Body of pancreas (tissue), 4 donors: ENCODE measurements at places on chromosomes 1 and 21. TPM values are rescaled to one million over a fixed set of nuclear protein-coding genes. Genes with fewer than 3 reads are reported as not detected.

Gene RHOU
- 6.9 TPM for total RNA-seq

Gene SLC9A1
- 6.9 TPM for total RNA-seq

Gene ASTN1
- total RNA-seq = 0.66 TPM

Gene S100A4
- total RNA-seq = 49.5 TPM

Gene OR2L8
- total RNA-seq = not detected

Gene HES4
- 44.1 TPM for total RNA-seq

Gene TFF3
- 6.3 TPM for total RNA-seq

Gene CADM3
- total RNA-seq = 0.26 TPM

Gene HPCA
- total RNA-seq = not detected

Gene FCRLA
- total RNA-seq = not detected

Gene CIART
- total RNA-seq = 1.3 TPM

Gene BCAN
- 0.26 TPM for total RNA-seq

Gene ZNF683
- not detected for total RNA-seq

Gene UBE2U
- total RNA-seq = not detected

DNA sequence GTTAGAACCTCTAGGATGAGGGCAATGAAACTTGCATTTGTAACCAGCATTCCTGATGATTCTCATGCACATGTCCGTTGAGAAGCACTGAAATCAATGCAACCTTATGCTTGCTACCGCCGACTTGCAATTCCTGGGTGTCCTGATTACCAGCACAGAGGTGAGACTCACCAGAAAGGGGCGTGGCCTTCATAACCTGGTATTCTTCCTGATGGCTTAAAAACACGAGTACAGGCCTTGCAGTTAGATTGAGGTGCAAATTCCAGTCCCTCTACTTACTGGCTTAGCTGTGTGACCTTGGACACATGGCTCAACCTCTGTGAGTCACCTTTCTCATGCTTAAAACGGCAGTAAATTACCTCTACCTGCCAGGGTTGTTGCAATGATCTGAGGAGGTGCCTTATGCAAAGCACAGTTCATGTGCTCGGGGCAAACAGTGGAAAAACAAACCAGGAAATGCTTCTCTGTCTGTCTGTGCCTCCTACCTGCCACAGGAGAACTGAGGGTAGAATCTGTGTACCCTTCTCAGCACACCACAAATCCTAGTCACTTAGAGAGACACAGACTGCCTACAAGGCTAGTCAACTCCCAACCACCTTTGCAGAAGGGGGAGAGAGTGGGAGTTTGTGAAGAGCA, 39.1 kb upstream of the ECE1 start:
- H3K27me3 ChIP-seq = no peaks in the 10 kb centered on the region
- H3K27ac ChIP-seq = peak overlapping the region; percentile 85
- peak; percentile 67 for DNase-seq
- no peaks in the 10 kb centered on the region for H3K36me3 ChIP-seq
- no peak overlapping the region for H3K4me3 ChIP-seq

GRCh38 chr1:214233856-214234634, 46.9 kb upstream of the SMYD2 start:
- H3K27ac ChIP-seq = no peak overlapping the region
- H3K4me1 ChIP-seq = no peaks in the 10 kb centered on the region
- no peak overlapping the region for H3K4me3 ChIP-seq
- DNase-seq = no peak

DNA sequence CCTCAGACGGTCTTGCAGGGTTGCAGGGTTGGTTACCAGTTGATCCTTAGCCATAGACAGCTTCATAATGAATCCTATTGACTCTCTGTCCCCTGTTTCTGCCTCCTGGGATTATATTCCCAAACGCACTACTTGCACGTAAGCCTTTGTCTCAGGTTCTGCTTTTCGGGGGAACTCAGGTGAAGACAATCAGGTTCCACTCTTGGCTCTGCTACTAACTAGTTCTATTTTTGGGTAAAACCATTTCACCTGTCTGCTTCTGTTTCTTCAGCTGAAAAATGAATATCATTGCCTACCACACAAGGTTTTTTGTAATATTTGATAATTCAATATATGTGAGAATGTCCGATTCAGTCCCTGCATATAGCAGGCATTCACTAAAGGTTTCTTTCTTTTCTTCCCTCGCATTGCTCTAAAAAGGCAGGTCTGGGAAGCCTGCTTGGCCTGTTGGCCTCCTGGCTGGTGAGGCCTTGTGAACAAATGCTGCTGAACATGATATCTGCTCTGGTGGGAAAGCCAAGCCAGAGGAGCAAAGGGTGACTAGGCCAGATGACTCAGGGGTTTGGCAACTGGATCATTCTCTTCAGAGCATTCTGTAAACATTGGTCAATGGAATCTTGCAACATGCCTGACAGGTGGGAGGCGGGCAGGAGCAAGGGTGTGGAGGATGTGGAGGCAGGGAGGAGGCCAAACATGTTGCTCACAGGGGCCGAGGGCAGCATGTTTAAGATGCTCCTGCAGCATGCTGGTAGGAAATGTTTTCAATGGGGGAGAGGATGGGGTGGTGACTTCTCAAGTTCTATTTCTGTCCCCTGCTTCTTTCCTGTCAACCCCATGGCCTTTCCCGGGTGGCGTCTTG, 23.8 kb downstream of the IER5 start:
- DNase-seq = peak; percentile 95
- H3K4me3 ChIP-seq = no peak overlapping the region
- H3K27me3 ChIP-seq = no peaks in the 10 kb centered on the region

DNA sequence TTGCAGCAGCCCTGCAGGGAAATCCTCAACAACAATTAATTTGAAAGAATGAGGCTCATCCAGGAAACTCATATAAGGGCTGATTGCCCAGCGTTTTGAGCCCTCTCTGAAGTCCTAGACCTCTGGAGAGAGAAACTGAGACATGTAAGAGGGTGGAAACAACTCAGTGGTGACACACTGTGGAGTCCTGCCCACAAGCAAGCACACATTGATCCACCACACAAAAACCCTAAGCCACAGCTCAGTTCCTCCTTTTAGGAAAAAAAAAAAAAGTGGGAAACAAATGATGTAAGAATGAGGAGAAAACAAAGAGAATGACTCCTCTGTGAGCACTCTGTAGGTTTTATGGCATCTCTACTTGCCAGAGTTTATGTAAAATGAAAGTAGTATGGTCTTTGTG, 22.9 kb upstream of the PLA2G5 start:
- no peak overlapping the region for H3K4me3 ChIP-seq
- no peaks in the 10 kb centered on the region for H3K36me3 ChIP-seq
- no peaks in the 10 kb centered on the region for H3K4me1 ChIP-seq
- no peak overlapping the region for H3K27ac ChIP-seq
- no peaks in the 10 kb centered on the region for H3K27me3 ChIP-seq
- no peak for DNase-seq

DNA sequence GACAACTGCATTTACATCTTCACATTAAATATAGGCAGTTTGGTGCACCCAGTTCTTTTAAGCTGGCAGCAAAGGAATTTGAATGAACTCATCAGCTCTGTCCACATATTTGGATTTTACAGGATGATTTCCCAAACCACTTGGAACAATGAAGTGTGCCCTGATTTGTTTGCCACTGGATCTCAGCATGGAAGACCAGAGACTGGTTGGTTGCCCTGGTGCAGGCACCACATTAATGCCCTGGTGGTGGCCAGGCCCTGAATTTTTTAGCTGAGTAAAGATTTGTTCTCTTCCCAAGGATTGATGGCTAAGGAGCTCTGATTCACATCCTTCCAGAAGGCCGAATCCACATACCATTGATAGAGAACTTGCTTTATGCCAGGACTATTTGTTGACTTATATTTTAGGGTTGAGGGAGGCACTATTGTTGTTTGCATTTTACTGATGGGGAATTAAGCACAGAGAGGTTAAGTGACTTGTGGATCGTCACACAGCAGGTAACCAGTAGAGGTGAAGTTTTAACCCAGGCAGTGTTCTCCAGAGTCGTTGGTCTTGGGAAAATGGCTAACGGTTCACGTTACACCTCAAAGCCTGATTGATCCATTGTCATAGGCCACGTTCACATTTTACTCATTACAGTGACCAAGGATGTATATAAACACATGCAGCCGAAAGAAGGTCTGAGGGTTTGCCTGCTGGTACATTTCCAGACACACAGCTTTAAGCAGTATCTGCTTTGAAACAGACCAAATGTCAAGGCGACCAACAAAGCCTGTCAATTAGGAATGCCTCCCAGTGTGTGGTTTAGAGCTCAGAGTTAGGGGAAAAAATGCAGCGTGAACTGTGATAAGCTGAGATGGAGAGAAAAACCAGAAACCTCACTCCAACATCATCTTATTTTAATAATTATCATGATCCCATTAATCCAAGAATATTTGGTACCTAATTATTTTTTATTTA, 50.7 kb downstream of the KAZN start:
- no peak overlapping the region for H3K4me3 ChIP-seq
- H3K27ac ChIP-seq = no peak overlapping the region
- H3K27me3 ChIP-seq = no peaks in the 10 kb centered on the region
- no peaks in the 10 kb centered on the region for H3K4me1 ChIP-seq
- no peaks in the 10 kb centered on the region for H3K36me3 ChIP-seq
- DNase-seq = no peak

- DNase-seq = no peak
- H3K27me3 ChIP-seq = no peaks in the 10 kb centered on the region
- H3K36me3 ChIP-seq = no peaks in the 10 kb centered on the region
- no peak overlapping the region for H3K4me3 ChIP-seq
- H3K27ac ChIP-seq = no peak overlapping the region
- H3K4me1 ChIP-seq = peaks cover 10% of the 10 kb centered on the region
Measured at GRCh38 chr1:85661767-85662166, 46.5 kb downstream of the ZNHIT6 start.

- no peaks in the 10 kb centered on the region for H3K4me1 ChIP-seq
- no peaks in the 10 kb centered on the region for H3K27me3 ChIP-seq
- no peak for DNase-seq
- no peak overlapping the region for H3K27ac ChIP-seq
Measured at GRCh38 chr1:29639156-29639736, 402.9 kb downstream of the PTPRU start.

- DNase-seq = no peak
- H3K27ac ChIP-seq = no peak overlapping the region
- H3K27me3 ChIP-seq = no peaks in the 10 kb centered on the region
- no peak overlapping the region for H3K4me3 ChIP-seq
- H3K4me1 ChIP-seq = peaks cover 12% of the 10 kb centered on the region
Measured at GRCh38 chr1:155327981-155328380, 7.3 kb downstream of the RUSC1 start.

- H3K27me3 ChIP-seq = no peaks in the 10 kb centered on the region
- H3K27ac ChIP-seq = no peak overlapping the region
- no peaks in the 10 kb centered on the region for H3K4me1 ChIP-seq
Measured at GRCh38 chr1:209567698-209568175, 15.8 kb upstream of the CAMK1G start.

GRCh38 chr1:78348496-78349284, 142.1 kb upstream of the PTGFR start:
- H3K27ac ChIP-seq = no peak overlapping the region
- no peaks in the 10 kb centered on the region for H3K27me3 ChIP-seq
- no peaks in the 10 kb centered on the region for H3K4me1 ChIP-seq
- no peak for DNase-seq

DNA sequence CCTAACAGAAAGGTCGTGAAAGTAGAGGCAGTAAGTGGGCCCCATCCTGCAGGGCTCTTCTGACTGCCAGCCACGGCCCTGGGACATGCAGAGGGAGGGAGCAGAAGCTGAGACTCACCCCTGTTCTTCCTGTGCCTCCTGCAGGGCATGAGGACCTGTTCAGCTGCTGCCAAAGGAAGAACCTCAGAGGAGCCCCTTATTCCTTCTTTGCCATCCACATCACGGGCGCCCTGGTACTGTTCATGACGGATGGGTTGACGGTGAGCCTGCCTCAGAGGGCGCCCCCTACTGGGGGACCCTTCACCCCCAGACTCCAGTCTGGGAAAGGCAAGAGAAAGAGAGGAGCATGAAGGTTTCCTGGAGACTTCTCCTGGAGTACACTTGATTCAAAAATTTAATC, 47.1 kb downstream of the ELK4 start:
- no peak overlapping the region for H3K27ac ChIP-seq
- no peak overlapping the region for H3K4me3 ChIP-seq
- peaks cover 39% of the 10 kb centered on the region for H3K4me1 ChIP-seq
- H3K36me3 ChIP-seq = no peaks in the 10 kb centered on the region

- H3K4me3 ChIP-seq = peak overlapping the region; percentile 44
- H3K27ac ChIP-seq = peak overlapping the region; percentile 48
- peaks cover 61% of the 10 kb centered on the region for H3K4me1 ChIP-seq
Measured at GRCh38 chr1:145959957-145960467, 2.2 kb upstream of the LIX1L start.

DNA sequence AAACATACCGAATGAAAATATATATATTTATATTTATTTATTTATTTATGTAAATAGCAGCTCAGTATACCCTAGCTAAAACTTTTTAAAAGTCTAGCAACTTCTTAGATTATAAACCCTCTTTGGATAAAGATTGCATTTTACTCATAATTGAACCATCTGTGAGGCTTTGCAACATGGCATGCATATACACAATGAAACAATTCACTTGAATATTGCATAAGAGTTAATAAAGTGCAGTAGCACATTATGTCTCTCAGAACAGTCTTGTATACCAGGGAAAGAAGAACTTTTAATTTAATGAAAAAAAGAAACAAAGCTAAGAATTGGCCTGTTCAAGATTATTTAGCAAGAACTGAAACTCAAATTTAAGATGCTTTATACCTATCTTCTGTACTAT, 1363.9 kb upstream of the ADGRL2 start:
- H3K4me3 ChIP-seq = no peak overlapping the region
- no peak for DNase-seq
- no peaks in the 10 kb centered on the region for H3K36me3 ChIP-seq
- H3K4me1 ChIP-seq = no peaks in the 10 kb centered on the region
- H3K27me3 ChIP-seq = no peaks in the 10 kb centered on the region
